ENCODE measurements at places on chromosomes 11 and 22.
A peak's percentile ranks its signal among the peaks of the same experiment; 100 is the strongest.

DNA sequence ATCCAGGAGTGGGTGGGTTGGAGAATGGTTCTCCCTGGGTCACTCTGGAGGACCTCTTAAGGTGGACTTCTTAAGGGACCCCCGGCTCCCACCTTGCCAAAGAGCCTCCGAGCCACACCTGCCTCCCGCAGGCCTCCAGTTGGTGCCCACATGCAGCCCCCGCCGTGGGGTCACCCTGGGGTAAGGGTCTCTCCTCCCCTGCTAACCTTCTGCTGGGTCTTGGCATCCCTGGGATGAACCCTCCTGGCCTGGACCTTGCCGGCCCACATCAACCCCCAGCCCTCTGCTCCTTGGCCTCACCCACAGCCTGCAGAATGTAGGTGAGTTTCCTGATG, 12.5 kb upstream of the MUC6 start:
- DNase-seq: no peak

DNA sequence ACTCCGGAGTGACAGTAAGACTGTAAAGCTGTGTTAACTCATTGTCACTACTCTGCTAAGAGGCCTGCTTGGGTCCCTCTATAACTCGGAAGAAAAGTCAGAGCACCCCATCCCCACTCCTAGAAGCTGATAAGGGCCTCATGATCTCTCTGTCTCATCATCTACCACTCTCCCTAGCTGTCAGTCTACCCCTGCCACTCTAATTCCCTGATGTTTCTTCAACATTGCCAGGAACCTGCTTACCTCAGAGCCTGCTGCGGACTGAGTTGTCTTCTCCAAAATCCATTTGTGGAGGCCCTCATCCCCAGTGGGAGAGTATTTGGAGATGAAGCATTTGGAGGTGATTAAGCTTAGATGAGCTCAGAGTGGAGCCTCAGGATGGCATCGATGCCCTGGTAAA, 1092.2 kb downstream of the TBC1D22A start:
- DNase-seq: no peak

DNA sequence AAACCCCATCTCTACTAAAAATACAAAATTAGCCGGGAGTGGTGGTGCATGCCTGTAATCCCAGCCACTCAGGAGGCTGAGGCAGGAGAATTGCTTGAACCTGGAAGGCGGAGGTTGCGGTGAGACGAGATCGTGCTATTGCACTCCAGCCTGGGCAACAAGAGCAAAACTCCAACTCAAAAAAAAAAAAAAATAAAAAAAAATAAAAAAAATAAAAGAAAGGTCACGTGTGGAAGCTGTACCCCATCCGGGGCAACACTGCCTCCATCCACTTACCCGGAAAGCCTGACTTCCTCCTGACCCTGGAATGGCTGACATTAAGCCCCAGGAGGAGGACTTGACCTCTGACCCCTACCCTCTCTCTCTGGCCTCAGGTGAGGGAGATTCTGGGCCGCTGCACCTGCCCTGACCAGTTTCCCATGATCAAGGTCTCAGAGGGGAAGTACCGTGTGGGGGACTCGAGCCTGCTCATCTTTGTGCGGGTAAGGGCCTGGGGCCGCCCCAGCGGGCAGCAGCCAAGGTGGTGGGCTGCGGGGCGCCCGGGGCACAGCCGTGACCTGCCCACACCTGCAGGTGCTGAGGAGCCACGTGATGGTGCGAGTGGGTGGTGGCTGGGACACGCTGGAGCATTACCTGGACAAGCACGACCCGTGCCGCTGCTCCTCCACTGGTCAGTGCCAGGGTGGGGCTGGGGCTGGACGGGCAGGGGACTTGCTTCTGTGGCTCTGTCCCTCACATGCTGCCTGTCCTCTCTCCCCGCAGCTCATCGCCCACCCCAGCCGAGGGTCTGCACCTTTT, 3.8 kb downstream of the GAS2L1 start:
- no peak for DNase-seq

- no peak for DNase-seq
These were observed 66.9 kb downstream of the NFAM1 start for GRCh38 chr22:42365111-42365865.

GRCh38 chr11:65850217-65851082, 7.5 kb downstream of the CFL1 start:
- DNase-seq: no peak

DNA sequence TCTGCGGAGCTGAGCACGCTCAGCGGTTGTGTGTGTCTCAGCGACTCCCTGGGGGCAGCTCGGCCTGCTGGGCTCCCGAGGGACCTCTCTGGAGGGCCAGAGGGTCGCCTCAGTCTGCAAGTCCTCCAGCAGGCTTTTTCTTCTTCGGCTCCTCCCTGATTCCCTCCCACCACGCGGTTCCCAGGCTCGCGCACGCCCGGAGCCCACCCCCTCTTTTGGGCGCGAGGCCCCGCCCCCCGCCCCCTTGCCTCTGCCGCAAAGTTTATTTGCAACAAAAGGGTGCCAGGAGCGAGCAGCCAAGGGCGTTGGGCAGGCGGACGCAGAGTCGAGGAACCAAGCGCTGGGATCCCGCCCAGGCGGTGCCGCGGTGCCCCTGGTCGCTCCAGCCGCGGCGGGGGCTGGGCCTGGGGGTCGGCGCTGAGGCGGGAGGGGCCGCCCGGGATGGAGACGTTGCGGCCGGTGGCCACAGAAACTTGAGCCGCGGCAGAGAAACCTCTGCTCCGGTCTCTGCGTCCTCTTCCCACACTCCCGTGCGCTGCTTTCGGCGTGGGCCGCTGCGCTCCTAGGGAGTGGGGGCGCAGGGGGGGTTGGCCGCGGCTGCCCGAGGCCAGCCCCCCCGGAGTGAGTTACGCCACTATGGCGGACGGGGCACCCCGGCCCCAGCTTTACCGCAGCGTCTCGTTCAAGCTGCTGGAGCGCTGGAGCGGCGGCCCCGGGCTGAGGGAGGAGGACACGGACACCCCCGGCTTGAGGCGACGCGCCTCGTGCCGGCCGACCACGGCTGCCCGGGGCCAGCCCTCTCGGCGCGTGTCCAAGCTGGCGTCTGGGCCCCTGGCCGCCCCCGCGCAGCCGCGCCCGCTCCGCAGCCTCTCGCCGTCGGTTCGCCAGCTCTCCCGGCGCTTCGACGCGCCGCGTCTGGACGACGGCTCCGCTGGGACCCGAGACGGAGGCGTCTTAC, at the start of gene ARHGEF17:
ARHGEF17 (plus strand) TSS at position 274 of the 958 bp plus-strand sequence; CDS start at position 637, 363 bp downstream.
- DNase-seq: peak; percentile 84

- DNase-seq: no peak
These were observed 25.1 kb upstream of the PAMR1 start for GRCh38 chr11:35550374-35551036.

- no peak for DNase-seq
These were observed 16.3 kb downstream of the PARVA start for GRCh38 chr11:12393691-12394090.

- peak; percentile 99 for DNase-seq
These were observed 13.4 kb downstream of the TNKS1BP1 start for GRCh38 chr11:57311109-57311936.

- no peak for DNase-seq
These were observed 9.4 kb downstream of the C11orf97 start for GRCh38 chr11:94521684-94522083.

DNA sequence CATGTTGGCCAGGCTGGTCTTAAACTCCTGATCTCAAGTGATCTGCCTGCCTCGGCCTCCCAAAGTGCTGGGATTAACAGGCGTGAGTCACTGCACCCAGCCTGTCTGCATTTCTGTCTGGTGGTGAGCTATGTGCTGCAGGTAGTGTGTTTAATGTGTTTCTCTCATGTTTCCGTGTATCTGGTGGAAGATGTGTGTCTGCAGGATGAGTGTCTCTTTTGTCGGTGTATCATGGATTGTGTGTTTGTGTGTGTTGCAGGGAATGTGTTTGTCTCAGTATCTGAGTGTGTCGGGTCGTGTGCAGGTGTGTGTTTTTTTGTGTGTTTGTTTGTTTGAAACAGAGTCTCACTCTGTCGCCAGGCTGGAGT, 16.1 kb downstream of the SCARF2 start:
- no peak for DNase-seq

DNA sequence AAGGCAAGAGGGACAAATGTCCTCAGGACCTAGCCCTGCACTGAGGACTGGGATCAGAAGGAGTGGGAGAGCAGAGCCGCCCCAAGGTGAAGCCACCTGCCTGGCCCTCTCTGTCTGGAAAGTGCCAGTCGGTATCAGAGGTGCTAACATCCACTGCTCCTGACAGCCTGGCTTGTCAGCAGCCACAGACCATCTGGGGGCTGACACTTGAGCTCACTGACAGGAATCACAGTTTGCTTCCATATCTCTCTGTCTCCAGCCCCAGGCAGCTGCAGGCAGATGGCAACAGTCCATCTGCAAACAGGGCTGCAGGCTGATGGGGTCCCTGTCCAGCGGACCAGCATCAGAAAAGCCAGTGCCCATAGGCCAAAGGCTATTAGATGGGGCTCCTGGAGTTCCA, 5.5 kb downstream of the OPCML start:
- no peak for DNase-seq

GRCh38 chr11:45337583-45338360, 51.6 kb upstream of the SYT13 start:
- DNase-seq: no peak

GRCh38 chr11:47329431-47329986, 23.0 kb downstream of the MYBPC3 start:
- no peak for DNase-seq

GRCh38 chr11:112777283-112777751, 183.9 kb upstream of the NCAM1 start:
- no peak for DNase-seq

- DNase-seq: no peak
These were observed 1060.5 kb downstream of the DLG2 start for GRCh38 chr11:84566671-84567070.

DNA sequence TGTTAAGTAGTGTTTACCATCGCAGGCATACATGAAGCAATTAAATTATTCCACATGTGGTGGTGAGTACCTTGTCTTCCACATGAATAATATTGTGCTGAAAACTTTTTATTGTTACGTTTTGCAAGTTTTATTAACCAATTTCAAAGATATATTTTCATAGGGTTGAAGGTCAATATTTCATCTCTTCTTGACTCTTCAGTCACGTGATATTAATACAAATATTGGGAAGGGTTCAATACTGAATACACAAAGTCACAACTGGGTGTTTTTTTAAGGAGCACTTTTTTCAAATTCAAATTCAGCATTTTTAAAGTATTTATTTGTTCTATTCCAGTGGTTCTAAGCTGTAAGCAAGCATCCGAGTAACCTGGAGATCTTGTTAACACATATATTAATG, 348.9 kb downstream of the LRRC4C start:
- DNase-seq: no peak

GRCh38 chr11:20337526-20338154, 25.9 kb upstream of the HTATIP2 start:
- no peak for DNase-seq

DNA sequence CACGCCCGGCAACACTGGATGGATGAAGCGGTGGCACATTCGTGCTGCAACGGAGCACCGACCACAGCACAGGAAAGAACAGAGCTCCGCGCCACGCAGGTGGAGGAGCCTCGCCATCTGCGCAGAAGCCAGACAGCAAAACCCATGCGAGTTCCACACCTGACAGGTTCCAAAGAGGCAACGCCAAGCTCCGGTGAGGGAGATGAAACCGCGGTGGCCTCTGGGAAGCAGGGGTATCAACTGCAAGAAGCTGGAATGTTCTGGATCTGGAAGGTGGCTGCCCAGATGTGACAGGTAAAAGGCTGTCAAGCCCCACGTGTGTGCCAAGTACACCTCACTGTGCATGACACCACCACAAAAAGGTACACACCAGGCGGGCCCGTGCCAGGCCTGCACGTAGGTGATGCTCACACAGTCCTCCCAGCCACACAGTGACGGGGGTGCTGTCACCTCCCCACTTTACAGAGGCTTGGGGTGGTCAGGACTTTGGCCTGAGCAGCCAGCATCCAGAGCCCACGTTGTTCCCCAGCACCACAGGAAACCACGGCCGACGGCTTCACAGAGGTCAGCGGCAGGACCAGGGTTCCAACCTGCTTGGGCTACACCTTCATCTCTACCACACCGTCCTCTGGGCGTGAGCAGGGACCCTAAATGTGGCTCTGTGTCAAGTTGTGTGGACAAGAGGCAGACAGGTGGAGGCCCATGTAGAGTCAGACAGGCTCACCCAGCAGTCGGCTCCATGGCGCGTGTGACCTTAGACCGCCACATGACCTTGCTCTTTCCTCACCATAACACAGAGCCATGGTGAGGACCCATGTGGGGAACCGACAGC, 19.7 kb upstream of the EFCAB6 start:
- DNase-seq: no peak

DNA sequence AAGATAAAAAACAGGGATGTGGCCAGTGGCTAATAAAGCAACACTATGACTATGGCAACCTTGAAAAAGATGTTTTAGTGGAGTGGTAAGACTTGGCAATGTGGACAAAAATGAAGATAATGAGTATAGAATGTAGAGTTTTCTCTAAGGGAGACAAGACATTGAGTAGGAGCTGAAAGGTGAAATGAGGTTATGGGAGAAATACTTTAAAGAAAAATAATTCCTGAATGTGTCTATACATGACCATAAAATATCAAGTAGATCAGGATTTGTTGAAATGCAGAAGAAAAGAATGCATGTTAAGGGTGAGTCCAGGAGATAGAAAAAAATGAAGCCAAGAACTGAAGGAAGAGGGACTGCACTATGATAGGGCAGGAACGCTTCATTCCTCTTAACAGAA, 101.6 kb upstream of the CARD18 start:
- no peak for DNase-seq

DNA sequence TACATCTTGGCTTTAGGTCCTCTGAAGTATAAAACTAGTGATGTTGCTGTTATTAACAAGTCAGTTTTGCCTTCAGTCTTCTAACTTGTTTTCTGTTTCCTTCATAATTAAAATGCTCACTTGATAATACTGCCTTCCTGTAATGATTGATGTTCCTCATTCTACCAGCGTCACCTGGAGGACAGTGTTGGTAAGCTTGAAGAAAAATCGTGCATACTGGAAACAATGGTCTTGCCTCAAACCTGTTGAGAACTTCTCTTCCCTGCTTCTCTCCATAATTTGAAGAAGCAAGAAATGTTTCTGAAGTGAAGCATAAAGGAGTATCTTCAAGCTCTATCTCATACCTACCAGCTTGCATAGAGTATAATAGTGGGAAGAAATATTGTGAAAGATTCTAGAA, 3.0 kb downstream of the YWHAH start:
- no peak for DNase-seq

GRCh38 chr11:78374917-78375316, 42.7 kb downstream of the GAB2 start:
- DNase-seq: no peak

GRCh38 chr11:118227865-118228785, 3.3 kb upstream of the JAML start:
- DNase-seq: no peak

GRCh38 chr22:36546932-36547331, 18.0 kb upstream of the EIF3D start:
- DNase-seq: peak; percentile 18

DNA sequence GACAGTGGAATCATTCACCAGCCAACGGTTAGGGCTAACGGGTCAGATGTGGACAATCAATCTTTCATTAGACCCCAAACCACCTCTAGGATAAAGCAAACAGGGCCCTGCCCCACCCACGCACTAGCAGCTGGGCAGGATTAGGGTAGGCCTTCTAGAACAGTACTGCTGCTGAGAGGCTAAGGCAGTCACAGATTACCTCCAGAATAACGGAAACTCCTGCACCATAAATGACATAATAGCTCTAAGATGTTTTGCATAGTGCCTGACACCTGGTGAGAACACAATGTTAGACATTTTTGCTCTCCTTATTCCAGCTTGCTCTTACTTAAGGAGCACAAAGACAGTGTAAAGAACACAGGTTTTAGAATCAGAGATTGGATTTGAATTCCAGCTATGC, 1.8 kb downstream of the SYTL2 start:
- DNase-seq: no peak

Measured in fibroblast of gingiva (primary cell).